AG04450 (cell line): ENCODE measurements at places on chromosomes 5 and 9.

DNA sequence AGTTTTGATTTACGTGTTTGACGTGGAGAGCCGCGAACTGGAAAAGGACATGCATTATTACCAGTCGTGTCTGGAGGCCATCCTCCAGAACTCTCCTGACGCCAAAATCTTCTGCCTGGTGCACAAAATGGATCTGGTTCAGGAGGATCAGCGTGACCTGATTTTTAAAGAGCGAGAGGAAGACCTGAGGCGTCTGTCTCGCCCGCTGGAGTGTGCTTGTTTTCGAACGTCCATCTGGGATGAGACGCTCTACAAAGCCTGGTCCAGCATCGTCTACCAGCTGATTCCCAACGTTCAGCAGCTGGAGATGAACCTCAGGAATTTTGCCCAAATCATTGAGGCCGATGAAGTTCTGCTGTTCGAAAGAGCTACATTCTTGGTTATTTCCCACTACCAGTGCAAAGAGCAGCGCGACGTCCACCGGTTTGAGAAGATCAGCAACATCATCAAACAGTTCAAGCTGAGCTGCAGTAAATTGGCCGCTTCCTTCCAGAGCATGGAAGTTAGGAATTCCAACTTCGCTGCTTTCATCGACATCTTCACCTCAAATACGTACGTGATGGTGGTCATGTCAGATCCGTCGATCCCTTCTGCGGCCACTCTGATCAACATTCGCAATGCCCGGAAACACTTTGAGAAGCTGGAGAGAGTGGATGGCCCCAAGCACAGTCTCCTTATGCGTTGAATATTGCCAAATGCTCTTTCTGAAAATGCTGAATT is 850 bp downstream of the RRAGA start:
- no peak for DNase-seq

GRCh38 chr9:14608540-14608939 is 84.7 kb downstream of the ZDHHC21 start:
- DNase-seq: no peak

DNA sequence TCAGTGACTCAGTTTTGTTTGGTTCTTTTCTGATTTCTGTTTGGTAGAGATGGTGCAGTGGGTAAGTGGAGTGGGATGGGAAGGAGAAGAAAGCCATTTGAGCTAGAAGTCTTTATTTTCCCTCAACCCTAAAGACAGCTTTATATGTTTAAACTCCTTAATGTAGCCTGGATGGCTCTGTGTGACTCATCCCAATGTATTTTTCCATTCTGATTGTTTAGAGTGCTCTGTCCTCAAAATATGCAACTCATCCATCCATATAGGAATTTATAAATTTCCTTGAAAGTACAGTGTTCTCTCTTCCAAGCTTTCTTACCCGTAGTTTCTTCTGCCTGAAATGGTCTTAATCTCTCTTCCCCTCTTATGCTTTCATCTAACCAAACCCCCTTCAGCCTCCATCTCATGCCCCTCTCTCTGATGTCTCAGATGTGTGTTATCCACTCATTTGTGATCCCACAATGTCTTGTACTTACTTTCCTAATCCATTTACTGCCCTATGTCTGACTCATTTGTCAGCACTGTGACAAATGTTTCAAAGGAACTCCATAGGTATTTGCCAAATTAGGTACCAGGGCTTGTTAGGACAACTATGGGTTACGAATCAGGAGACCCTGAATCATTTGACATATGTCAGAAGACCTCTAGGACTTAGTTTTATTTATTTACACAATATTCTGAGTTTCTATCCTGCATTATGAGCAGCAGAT is 217.5 kb upstream of the SGCD start:
- DNase-seq: no peak

DNA sequence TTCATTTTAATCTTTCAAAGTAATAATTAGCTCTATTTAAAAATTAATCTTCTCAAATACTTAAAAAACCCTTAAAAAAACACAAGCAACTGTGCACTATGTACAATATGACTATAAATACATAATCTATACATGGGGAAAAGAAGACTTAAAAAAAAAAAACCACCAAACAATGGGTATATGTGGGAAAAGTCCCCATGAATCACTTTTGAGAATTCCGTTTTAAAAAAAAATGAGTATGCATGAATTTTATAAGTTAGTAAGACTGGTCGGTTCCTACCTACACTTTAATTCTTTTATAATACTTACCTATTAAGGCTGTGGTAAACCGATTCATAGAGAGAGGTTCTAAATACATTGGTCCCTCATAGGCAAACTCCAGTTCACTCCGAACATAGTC is 27.7 kb downstream of the RNF145 start:
- no peak for DNase-seq

- no peak for DNase-seq
These were observed 37.6 kb upstream of the MTAP start for GRCh38 chr9:21764846-21765245.

GRCh38 chr5:24547132-24547531 is 97.6 kb downstream of the CDH10 start:
- no peak for DNase-seq

GRCh38 chr5:108747774-108748400 is at the start of gene FER:
FER (plus strand) TSS chr5:108747897; CDS start chr5:108798183, 50,286 bp downstream.
- DNase-seq: no peak

GRCh38 chr5:181259283-181259682 is 1.7 kb downstream of the TRIM52 start:
- no peak for DNase-seq

- peak; percentile 87 for DNase-seq
These were observed 152.8 kb upstream of the DAP start for GRCh38 chr5:10913841-10914240.

- no peak for DNase-seq
These were observed 22.5 kb downstream of the EDIL3 start for GRCh38 chr5:84362061-84362720.

DNA sequence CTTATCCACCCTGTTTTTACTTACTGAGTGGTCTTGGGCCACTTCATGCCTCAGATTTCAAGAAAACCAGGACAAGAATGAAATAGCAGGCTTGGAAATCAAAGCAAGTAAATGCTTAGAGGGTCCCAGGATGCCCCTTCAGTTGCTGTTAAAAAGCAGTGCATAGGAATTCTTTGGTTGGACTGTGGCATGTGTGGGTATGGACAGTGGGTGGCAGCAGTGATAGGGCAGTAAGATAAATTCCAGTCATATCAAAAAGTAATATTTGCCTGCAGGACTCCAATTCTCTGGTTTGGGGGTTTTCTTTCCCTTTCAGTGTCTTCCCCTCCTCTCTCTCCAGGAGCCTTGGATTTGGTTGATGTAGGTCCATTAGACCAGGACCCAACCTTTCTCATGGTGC is 306.7 kb upstream of the CLINT1 start:
- no peak for DNase-seq

DNA sequence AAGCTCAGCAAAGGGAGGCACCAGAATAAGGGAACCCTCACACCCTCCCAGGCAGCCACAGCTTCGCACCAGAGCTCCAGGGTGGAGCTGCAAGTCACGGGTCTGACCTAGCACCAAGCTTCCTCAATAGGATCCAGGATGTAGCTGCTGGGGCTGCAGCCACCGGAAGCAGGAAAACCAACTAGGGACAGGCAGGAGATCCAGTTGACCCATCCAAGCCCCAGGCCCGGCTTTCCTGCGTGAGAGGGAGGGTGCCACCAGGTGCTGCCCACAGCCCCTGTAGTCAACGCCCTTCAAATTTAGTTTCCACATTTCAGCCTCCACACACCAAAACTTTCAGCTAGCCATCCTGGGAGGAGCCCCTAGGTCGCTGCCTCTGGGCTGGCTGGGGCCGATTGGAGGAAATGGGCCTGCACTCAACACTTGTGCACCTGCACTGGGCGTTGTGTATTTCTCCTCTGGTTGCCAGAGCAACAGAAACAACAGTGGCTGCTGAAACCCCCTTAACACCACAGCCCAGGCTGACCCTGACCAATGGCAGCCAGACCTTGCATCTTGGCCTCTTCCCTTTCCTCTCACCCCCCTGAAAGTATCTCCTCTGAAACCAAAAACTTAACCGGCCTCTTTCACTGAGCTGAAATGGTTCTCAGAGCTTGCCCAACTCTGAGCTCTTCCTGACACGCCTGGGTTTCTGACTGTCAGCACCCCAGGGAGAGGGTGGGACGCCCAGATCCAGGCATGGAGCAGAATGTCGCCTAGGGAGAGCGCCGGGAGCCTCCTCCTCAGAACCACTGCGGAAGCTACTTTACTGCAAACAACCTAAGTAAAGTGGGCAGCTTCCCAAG is 226.5 kb upstream of the MAP3K1 start:
- no peak for DNase-seq

DNA sequence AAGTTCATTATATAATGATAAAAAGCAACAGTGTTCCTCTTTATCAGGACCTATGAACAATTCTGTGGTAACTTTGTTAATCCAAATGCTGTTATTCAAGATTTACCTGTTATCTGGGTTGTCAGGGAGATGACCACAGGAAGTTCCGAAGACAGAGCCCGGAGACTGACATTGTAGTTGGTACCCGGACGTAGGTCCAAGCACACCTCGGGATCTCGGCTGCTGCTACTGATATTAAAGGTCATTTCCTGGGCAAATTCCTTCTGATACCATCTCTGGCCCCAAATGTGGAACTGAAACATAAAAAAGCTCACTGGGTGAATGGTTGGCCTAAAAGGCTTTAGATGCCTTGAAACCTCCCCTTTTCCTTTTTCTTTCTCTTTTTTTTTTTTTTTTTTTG is 96.7 kb downstream of the SUSD1 start:
- DNase-seq: no peak

DNA sequence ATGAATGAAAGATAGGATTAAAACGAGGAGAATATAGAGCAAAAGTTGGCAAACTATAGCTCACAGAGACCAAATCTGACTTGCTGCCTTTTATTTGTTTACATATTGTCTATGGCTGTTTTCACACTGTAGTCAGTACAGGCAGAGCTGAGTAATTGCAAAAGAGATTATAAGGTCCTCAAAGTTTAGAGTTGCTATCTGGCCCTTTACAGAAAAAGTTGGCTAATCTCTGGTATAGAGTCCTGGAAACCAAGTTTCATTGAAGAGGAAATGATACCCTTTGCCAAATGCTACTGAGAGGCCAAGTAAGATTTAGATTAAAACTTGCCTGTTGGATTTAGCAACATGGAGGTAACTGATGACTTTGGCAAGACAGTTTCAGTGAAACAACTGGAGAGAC is 36.0 kb downstream of the LYRM7 start:
- DNase-seq: no peak

DNA sequence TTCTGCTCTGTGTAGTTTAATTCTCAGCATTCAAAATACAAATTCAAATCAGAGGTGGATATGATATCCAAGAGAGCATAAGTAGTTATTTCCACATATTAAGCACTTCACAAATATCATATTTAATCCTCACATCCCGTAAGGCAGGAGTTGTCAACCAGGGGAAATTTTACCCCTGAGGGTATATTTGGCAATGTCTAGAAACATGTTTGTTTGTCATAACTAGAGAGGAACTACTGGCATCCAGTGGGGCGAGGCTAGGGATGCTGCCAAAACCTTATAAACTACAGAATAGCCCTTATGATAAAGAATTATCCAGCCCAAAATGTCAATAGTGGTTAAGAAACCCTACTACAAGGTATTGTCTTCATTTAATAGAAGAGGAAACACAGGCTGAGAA is 619.4 kb downstream of the SLCO4C1 start:
- DNase-seq: no peak

GRCh38 chr9:35406183-35406959 is 83.5 kb upstream of the RUSC2 start:
- no peak for DNase-seq

DNA sequence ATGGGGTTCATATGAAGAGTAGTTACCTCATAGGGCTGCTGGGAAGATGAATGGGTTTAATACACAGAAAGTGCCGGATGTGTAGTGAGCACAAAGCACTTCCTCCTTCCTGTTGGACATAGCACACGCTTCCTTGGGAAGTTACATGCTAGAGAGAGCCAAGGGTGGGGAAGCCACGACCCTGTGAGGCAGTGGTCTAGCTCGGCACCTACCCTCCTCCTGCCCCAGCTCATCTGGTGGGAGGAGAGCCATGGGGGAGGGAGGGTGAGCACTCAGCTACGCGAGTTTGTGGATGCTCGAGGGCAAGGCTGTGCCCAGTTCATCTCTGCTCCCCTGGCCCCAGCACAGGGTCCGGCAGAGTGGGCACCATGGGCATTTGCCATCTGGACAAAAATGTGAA is 43.6 kb upstream of the NEK6 start:
- no peak for DNase-seq

DNA sequence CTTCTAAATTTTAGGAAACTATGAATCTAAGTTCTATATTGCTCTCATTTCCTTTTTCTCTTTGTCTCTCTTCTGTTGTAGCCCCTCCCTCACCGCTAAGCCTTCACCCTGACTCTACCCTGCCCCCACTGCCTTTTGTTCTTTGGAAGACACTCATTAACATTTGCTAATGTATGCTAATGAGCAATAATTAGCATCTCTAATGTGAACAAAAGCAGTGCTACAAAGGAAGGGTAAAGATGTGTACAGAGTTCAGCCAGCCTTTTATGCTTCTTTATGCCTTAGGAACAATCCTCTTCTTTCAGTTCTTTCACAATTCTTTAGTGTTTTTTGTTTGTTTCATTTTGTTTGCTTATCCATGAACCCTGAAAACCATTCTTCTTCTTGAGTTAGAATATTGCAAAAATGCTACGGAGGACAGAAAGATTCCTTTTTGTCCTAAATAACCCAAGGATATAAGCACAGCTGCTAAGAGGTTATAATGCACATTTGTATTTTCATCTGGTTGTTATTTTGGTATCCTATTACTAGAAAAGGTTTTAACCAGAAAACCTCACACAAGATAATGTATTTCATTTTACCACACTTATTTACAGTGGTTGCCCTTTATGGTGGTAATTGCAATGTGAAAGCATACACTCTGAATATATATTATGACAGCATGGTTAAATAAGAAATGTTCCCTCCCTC is 159.3 kb downstream of the TMC1 start:
- no peak for DNase-seq

DNA sequence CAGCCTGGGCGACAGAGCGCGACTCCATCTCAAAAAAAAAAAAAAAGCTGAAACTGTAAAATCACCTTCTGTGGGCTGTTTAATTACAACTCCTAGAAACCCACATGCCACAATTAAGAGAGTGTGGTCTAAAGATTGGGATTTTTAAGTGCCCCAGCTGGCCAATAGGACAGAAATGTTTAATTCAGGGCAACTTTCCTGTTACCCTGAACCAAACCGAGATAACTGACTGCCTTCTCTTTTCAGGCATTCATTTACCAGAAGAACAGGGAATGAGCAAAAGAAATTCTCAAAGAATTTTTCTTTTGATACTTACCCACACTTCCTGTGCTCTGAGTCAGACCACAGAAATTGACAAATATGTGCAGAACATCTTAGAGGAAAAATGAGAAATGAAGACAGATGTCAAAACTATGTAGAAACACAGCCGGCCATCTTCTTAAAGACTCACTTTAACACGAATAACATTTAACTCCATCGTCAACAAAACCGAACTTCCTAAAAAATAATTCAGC is 221.3 kb upstream of the DAPK1 start:
- no peak for DNase-seq

- DNase-seq: no peak
These were observed 439.1 kb downstream of the NR2F1-AS1 start for GRCh38 chr5:93141969-93142368.

- no peak for DNase-seq
These were observed 90.3 kb downstream of the FBXO38 start for GRCh38 chr5:148474025-148474511.

GRCh38 chr9:137759117-137759516 is 118.5 kb upstream of the CACNA1B start:
- DNase-seq: no peak
